ENCODE measurements at places on chromosomes 1 and 21.

GRCh38 chr21:25373126-25374082 lies 233.9 kb downstream of the MRPL39 start:
- DNase-seq = no peak

- DNase-seq = peak; percentile 23
Observed at GRCh38 chr1:172697534-172698002, 38.7 kb downstream of the FASLG start.

DNA sequence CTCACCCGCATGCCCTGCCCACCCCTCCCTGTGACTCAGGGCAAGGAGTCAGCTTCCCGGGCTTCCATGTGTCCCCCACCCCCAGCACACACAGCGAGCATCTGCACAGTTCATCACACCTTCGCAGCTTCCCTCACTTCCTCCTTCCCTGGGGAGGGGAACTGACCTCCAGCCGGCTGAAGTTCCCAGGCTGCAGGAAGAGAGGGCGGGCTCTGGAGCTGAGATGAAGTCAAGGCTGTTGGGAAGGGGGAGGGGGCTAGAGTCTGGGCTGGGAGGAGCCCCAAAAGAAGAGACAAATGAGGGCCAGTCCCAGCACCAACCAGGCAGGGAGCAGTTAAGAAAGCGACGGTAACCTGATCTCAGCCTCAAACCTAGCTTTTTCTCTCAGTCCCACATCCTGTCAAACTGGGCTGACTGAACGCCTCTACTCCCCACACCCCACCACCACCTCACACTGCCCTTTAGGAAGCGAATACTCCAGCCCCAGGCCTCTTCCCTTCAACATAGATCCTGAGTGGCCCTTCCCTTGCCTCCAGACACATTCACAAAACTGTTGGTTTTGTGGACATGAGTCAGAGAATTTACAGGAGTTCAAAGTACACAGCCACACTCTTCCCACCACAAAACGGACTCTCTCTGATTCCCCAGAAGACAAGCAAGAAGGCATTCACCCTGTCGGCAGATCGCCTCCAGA lies 1.8 kb downstream of the RHOC start:
- DNase-seq = peak; percentile 62

- peak; percentile 59 for DNase-seq
Observed at GRCh38 chr1:27522432-27523336, 32.7 kb upstream of the WASF2 start.

Measured in CD4-positive, alpha-beta T cell treated with Interleukin-15 for 1 hour (primary cell).